Stimulated activated CD8-positive, alpha-beta memory T cell treated with anti-CD3 and anti-CD28 coated beads, Interleukin-15, amount 100 ng/mL, for 24 hours (primary cell): ENCODE measurements at places on chromosomes 12 and 14.

GRCh38 chr14:58866391-58866790 is 228.6 kb downstream of the DACT1 start:
- DNase-seq = no peak

- DNase-seq = no peak
Observed at GRCh38 chr12:50197297-50197727, 30.1 kb upstream of the CERS5 start.

DNA sequence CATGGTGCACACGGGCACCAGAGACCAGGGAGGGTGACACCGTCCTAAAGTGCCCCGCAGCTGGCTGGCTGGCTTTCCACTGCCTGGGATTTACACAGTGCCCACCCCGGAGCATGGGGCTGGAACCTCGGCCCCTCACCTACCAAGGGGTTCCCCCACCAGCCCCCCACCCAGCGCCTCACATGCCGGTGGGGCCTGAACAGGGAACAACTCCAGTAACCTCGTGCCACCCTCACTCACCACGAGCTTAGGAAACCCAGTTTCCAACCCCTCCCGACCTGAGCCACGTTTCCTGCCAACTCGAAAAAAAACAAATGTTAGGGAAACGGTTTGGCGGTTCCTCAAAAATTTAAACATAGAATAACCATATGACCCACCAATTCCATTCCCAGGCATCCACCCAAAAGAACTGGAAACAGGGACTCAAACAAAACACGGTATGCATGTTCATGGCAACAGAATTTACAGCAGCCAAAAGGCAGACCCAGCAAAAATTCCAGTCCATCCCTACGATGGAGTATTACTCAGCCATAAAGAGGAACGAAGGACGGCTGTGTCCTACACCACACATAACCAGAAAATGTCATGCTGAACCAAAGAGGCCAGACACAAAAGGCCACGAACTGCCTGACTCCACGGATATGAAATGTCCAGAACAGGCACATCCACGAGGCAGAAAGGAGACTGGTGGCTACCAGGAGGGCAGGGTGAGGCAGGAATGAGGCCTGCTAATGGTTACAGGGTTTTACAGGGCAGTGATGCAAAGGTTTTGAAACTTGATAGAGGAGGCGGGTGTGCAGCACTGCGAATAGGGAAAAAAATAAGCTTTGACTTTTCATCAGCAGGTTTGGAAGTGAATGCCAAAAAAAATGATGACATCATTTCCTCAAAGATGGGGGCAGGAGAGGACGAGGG is 68.9 kb downstream of the NCOR2 start:
- DNase-seq = no peak

GRCh38 chr14:37147310-37147880 is 25.0 kb downstream of the SLC25A21 start:
- DNase-seq = no peak

DNA sequence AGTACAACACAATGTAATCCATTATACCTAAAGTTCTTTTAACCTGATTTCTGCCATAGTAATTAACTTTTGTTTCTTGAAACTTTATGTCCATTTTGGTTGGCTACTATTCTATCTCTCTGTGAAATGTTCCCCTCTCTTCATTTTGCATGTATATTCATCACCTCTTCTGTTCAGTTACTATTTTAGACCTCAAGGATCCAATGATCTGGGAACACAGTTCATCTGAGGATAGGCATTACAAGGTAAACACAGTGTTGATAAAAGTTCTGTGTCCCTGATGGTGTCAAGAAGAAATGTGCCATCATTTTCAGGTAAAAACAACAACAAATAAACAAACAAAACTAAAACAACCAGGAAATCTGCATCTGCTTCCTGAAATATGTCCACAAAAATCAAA is 102.2 kb upstream of the IFNG-AS1 start:
- no peak for DNase-seq

DNA sequence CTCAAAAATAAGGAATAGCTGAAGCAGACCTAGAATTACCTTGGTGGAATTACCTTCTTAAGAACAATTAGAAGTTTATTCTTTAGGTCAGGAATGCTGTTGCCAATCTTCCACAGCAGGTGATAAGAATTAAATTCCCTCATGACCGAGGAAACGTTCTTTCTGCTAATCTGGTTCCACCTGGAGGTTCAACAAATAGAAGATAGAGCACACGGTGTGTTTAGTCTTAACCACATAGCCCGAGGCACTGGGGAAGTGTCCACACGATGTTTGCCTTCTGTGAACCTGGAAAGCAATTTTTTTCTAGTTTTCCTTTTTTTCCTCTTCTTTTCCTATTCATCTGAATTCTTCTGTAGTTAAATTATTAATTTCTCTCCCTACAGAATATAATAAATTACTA is 906.9 kb downstream of the NRXN3 start:
- DNase-seq = no peak

DNA sequence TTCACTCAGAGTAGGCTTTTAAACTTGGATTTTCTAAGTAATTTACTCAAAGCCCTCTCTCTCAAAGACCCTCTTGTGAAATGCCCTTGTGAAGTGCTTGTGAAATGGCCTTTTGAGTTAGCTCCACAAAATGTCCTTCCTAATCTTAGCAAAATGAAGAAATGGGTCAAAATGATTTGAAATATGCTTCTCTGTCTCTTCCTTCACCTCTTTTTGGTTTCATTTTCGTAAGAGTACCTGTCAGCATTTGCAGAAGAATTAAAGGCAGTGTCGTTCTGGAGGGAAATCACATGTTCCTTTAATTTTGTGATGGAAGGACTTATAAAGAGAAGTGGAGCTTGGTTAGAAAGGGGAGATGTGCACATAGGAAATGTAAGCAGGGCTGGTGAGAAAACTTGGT is 93.7 kb downstream of the HMGA2 start:
- DNase-seq = no peak

DNA sequence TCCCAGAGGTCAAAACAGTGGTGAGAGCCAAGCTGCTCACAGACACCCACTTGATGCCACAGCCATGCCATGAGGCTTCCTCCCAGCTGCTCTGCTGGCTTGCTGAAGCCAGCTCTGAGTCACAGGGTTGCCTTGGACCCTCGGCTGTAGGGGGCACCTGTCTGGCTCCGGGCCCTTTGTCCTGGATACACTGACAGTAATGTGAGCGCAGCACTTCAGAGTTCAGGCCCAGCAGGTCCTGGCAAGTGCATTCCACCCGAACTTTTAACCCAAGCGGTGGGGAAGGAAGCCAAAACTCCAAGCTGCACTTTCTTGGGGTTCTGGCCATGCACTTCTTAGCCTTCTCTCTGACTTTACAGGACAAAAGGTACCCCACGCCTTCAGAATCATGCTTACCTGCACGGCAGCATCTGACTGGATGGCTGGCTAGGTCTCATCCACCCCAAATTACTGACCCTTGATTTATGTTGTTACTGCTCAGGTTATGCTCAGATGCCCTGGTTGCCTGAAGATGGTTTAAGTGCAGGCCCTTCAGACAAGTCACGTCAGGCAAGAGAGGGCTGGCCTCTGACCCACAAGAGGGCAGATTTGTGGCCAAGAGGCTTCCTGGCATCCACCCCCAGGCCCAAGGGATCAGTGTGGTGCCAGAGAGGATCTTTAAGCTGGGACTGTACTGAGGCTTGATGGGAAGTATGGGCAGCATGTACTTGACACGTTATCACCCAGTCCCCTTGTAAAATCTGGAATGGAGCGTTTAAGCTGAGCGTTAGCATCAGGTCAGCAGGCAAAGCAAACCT is 24.8 kb downstream of the SLC25A29 start:
- no peak for DNase-seq

DNA sequence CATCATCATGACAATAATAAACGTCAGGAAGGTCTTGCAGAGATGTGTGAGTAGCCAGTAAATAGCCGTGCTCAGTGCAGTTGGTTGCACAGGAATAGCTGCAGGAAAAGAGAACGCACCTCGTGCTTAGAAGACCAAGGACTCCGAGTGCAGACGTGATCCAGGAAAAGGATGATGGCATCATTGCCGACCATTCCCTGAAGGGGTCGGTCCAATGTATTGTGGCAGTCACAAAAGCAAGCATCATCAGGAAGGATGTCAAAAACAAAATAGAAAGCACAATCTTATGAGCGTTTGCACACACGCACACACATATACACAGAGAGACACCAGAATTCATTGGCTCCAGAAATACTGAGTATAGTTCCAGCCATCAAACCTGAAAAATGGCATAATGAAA is 12.8 kb downstream of the DUSP6 start:
- DNase-seq = no peak

GRCh38 chr12:28459481-28459880 is 269.2 kb downstream of the CCDC91 start:
- no peak for DNase-seq

GRCh38 chr12:125351788-125352187 is 286.6 kb downstream of the AACS start:
- DNase-seq = no peak

GRCh38 chr14:24310265-24310645 is 315 bp downstream of the LTB4R2 start:
- DNase-seq = no peak

DNA sequence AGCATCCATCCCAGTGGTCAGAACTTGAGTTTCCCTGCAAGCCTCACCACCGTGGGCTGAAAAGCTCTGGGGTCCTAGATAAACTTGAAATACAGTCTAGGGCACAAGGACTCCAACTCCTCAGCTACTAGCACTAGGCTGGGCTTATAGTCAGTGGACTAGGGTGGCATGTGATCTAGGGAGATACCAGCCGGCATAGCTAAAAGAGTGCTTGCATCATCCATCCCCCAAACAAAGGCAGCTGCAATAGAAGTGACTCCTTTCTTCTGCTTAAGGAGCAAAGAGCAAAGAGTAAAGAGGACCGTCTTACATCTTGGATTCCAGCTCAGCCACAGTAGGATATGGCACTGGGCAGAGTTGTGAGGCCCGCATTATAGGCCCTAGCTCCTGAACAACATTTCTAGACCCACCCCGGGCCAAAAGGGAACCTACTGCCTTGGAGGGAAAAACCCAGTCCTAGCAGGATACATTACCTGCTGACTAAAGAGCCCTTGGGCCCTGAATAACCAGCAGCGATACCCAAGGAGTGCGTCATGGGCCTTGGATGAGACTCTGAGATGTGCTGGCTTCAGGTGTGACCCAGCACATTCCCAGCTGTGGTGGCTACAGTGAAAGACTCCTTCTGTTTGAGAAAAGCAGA is 17.9 kb upstream of the SOS2 start:
- DNase-seq = no peak

GRCh38 chr12:131530422-131530821 is 180.5 kb upstream of the SFSWAP start:
- DNase-seq = no peak

DNA sequence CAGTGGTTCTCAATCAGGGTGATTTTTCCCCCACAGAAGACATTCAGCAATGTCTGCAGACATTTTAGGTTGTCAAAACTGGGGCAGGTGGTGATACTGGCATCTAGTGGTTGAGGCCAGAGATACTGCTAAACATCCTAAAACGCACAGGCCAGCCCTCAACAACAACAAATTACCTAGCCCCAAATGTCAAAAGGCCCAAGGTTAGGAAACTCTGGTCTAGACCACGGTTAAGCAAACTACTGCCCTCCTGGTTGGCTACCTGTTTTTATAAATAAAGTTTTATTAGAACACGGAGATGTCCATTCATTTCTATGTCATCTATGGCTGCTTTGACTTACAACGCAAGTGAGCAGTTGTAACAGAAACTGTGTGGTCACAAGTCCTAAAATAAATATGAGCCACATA is 186.7 kb downstream of the EFCAB11 start:
- no peak for DNase-seq

DNA sequence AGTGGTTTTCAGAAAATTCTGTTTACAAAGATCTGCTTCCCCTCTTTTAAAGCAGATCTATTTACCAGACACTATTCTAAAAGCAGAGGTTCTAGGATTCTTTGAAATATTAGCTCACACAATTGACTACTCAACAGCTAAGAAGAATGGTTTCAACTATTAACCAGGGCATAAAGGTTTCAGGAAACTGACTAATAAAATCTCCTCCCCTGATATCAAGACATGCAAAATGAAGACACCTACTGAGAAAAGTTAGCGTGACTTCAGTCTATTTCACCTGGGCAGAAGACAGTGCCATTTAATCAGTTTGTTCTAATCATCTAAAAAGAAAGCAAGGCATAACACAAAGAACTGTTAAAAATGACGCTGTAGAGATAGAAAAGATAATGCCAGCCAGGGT is 22.2 kb downstream of the DAD1 start:
- DNase-seq = no peak

- no peak for DNase-seq
Observed at GRCh38 chr12:11869406-11869805, 201.3 kb upstream of the BCL2L14 start.

DNA sequence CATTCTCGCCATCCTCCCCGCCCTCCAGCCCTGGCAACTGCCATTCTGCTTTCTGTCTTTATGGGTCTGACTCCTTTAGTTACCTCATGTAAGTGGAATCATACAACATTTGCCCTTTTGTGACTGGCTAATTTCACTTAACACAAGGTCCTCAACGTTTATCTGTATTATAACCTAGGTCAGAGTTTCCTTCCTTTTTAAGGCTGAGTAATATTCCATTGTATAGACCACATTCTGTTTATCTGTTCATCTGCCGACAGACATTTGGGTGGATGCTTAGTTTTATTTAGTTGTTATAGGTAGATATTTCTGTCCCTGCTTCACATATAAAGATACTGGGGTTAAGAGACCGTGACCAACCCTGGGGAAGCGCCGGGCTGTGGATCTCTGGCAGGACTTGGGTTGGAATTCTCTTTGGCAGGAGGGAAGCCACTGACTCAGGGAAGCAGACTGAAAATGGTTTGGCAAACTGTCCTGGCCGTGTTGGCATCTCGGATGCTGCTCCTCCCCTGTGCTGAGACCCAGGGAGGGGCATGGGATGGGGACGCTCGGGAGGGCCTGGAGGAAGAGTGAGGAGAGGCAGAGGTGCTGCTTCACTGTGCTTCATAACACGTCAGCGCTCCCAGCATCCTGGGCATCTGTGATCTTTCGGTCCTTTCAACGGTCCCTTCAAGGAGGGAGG is 38.9 kb downstream of the TEAD4 start:
- no peak for DNase-seq

GRCh38 chr12:132237772-132238487 is 91.5 kb downstream of the GALNT9 start:
- no peak for DNase-seq
